Neuronal stem cell (in vitro differentiated cells): ENCODE measurements at places on chromosomes 7 and 10.

DNA sequence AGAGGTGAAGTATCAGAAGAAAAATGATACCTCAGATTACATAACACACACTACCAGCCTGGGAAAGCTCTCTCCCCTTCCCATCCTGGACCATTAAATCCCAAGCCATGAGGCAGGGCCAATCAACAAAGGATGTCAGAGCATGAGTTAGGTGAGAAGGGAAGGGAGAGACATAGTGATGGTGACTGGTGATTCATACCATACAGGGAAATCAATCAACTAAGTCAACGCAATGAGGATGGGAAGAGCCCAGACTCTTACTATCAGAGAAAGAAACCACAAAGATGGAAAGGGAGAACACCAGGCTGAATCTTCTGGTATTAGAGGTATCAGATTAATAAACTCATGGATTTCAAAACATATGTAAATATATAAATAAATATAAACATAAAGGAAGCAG lies 185.4 kb downstream of the KMT2E start:
- H3K36me3 ChIP-seq: no peaks in the 10 kb centered on the region
- no peak overlapping the region for H3K4me3 ChIP-seq
- peaks cover 9% of the 10 kb centered on the region for H3K4me1 ChIP-seq
- H3K27ac ChIP-seq: no peak overlapping the region
- DNase-seq: no peak

- no peaks in the 10 kb centered on the region for H3K27me3 ChIP-seq
- no peak overlapping the region for H3K4me3 ChIP-seq
- H3K4me1 ChIP-seq: peaks cover 4% of the 10 kb centered on the region
- DNase-seq: no peak
- no peak overlapping the region for H3K27ac ChIP-seq
Measured at GRCh38 chr10:102302611-102303010, 57.3 kb downstream of the GBF1 start.

DNA sequence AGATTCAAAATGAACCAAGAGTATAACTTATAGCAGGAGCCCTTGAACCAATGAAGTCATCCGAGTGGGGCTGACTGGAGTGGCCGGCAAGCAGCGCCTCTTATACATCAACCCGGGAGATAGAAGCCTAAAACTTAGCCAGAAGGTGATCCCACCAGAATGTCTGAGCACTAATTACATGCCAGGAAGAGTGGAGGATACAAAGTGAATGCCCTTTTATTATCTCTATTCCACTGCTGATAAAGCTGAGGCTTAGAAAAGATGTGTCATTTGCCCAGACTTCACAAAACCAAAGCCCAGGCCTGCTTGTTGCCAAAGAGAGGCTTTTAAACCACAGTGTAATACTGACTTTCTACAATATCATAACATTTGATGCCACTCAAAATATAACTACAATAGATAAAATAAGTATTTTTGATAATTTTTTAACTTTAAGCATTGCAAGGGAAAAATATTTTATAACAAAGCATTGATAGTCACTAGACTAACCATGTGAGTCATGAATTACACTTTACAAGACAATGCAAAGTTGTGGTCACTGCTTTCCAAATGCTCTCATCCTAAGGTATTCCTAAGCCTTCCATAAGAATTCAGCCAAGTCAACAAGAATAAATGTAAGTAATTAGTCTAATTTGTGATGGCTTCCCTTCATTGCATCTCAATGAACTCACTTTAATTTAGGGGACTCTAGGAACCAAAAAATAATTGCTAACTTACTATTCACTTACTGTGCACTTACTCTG lies 58.6 kb upstream of the ARID5B start:
- DNase-seq: no peak
- H3K4me3 ChIP-seq: no peak overlapping the region
- H3K27ac ChIP-seq: no peak overlapping the region

DNA sequence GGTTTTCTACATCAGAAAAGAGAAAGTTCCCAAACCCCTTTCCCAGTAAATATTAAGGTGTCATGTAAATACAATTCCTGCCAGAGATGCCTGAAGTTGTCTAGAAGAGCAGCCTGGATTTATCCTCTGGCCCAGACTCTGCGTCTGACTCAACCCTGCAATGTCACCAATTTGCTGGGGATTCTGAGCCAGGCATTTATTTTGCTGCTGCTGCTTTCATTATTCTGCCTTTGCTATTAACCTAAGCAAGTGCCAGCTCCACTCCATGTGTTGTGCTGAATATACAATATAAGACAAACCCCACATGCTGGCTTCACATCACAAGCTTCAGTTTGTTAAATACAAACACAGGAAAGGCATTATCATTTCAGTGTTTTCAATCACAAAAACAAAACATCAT lies 59.1 kb downstream of the ELAPOR2 start:
- peaks cover 17% of the 10 kb centered on the region for H3K4me1 ChIP-seq
- no peak for DNase-seq
- no peaks in the 10 kb centered on the region for H3K36me3 ChIP-seq
- H3K27ac ChIP-seq: no peak overlapping the region

DNA sequence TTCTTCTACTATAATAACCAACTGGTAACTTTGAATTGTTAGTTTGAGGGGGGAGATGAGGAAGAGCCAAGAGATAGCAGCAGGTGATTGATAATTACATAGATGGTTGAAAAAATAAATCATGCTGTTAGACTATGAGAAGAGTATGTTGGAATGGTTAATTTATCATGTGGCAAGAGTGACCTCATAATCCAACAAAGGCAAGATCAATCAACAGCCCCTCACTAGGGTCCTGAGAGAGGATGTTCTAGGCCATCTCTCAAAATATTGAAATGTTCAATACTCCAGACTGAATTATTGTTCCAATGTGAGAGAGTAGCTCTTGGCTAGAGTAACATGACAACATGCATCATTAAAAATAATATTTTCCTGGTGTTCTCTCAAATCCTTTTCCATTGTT lies 67.9 kb downstream of the ADD3 start:
- no peak for DNase-seq
- H3K4me3 ChIP-seq: no peak overlapping the region
- H3K36me3 ChIP-seq: no peaks in the 10 kb centered on the region
- H3K27me3 ChIP-seq: no peaks in the 10 kb centered on the region
- H3K27ac ChIP-seq: no peak overlapping the region

DNA sequence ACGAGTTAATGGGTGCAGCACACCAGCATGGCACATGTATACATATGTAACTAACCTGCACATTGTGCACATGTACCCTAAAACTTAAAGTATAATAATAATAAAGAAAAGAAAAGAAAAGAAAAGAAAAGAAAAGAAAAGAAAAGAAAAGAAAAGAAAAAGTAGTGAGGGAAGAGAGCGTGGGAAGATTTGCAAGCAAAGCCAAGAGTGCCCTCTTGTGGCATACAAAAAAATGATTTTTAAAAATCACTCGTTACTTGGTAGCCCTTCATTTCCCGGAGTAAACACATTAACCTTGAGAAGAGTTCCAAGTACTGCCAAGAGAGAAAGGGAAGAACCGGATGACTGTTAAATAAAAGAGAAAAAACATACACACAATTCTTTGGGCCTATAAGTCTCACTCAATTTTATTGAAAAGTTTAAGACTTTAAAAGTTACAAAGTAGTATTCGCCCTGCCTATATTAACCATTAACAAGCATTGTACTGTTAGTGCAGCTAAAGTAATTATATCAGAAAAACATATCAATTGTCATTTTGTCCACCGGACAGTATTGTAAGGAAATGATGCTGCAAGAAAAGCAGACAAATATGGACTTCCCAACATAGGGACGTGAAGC lies 6.2 kb upstream of the CH25H start:
- H3K36me3 ChIP-seq: no peaks in the 10 kb centered on the region
- peak; percentile 9 for DNase-seq
- H3K4me1 ChIP-seq: peaks cover 1% of the 10 kb centered on the region
- peaks cover 27% of the 10 kb centered on the region for H3K27me3 ChIP-seq

GRCh38 chr10:85138046-85138445 lies 809.7 kb downstream of the CCSER2 start:
- H3K27me3 ChIP-seq: no peaks in the 10 kb centered on the region
- H3K27ac ChIP-seq: no peak overlapping the region
- peaks cover 3% of the 10 kb centered on the region for H3K4me1 ChIP-seq
- no peak for DNase-seq
- no peaks in the 10 kb centered on the region for H3K36me3 ChIP-seq

DNA sequence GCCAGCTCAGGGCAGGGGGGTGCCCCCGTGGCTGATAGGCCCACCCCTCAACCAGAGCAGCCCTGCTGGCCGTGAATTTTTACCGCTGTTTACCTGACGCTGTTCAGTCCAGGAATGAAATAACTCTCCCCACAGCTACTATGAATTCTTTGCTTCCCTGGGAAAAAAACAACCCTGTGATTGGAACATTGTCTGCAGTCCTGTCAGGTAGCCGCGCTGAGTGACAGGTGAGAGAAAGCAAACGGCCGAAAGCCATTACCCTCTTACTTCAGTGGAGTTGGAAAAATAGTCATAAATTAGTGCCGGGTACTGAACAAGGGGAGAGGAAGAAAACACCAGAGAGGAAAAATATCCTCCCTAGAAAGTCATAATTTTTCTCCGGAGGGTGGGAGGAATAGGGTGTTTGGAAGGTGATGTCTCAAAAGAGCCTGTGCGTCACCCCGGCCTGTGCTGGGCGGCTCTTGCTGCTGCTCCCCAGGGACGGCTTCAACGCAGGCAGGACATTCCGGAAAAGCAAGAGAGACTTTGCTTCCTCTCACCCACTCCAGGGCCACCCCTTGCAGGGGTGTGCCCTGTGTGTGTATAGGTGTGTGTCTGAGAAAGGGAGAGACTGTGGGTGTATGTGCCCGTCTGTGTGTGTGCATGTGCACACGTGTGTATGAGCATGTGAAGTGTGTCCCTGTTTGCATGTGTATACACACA lies 69.0 kb downstream of the CDH23 start:
- H3K27ac ChIP-seq: no peak overlapping the region
- H3K27me3 ChIP-seq: no peaks in the 10 kb centered on the region
- H3K4me1 ChIP-seq: no peaks in the 10 kb centered on the region
- no peak overlapping the region for H3K4me3 ChIP-seq
- no peaks in the 10 kb centered on the region for H3K36me3 ChIP-seq

GRCh38 chr10:17805330-17805729 lies 3.8 kb upstream of the MRC1 start:
- H3K36me3 ChIP-seq: no peaks in the 10 kb centered on the region
- no peak for DNase-seq
- H3K27me3 ChIP-seq: no peaks in the 10 kb centered on the region
- no peak overlapping the region for H3K4me3 ChIP-seq
- no peaks in the 10 kb centered on the region for H3K4me1 ChIP-seq
- H3K27ac ChIP-seq: no peak overlapping the region

GRCh38 chr7:30511973-30512662 lies 7.5 kb upstream of the GGCT start:
- H3K4me3 ChIP-seq: no peak overlapping the region
- no peaks in the 10 kb centered on the region for H3K27me3 ChIP-seq
- no peaks in the 10 kb centered on the region for H3K4me1 ChIP-seq
- H3K36me3 ChIP-seq: no peaks in the 10 kb centered on the region

- H3K36me3 ChIP-seq: no peaks in the 10 kb centered on the region
- no peaks in the 10 kb centered on the region for H3K4me1 ChIP-seq
- no peak overlapping the region for H3K27ac ChIP-seq
- H3K27me3 ChIP-seq: no peaks in the 10 kb centered on the region
- no peak overlapping the region for H3K4me3 ChIP-seq
Measured at GRCh38 chr10:77700086-77700485, 62.5 kb upstream of the KCNMA1 start.

DNA sequence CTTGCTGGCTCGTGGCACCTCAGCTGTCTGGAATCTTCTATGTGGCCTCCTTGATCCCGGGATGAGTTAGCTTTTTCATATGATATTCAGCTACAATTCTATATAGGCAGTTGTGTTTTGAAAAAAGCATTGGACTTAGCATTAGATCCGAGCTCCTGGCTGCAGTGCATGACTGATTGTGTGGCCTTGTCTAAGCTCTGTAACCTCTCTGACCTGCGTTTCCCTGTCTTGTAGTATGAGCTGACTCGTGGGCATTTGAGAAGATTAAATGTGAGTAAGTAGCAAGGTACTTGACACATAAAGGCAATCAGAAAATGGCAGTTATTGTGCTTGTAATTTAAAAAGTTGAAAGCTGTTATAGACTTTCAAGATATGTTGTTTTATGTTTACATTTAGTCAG lies 85.9 kb downstream of the CCNY start:
- peak; percentile 40 for DNase-seq
- no peaks in the 10 kb centered on the region for H3K27me3 ChIP-seq
- H3K27ac ChIP-seq: no peak overlapping the region

- H3K27me3 ChIP-seq: no peaks in the 10 kb centered on the region
- no peak overlapping the region for H3K27ac ChIP-seq
- peaks cover 5% of the 10 kb centered on the region for H3K4me1 ChIP-seq
- H3K36me3 ChIP-seq: no peaks in the 10 kb centered on the region
Measured at GRCh38 chr10:63633677-63634487, 112.7 kb downstream of the REEP3 start.

DNA sequence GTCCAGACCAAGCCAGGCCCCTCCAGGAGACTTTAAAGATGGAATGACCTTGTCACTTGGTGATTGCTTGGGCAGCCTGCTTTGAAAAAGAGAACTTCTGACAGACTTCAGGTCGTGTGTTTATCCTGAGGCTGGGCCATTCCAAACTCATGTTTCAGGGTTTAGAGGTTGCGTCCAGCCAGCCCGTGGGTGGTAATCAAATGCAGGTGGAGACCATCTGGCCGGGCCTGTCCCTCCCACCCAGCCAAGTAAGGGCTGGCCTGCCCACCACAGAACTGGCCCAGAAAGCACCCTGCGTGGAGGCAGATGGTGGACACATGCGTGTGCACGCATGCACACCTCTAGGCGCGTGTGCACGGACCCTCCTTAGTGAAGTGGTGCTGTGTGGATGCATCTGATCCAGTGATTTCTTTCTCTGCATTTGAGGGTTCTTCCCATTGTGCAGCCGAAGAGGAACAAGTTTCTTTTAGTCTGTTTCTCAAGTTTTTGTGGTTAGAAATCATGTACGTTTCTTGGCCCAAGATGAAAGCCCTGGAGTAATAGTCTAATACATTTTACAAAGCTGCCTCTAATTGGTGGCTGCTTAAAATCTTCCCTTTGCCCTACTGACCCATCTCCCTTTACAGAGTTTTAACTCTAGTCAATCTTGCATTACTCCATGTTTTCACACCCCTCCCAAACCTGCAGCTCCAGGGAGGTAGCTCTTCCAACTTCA lies 43.0 kb downstream of the SUFU start:
- no peak overlapping the region for H3K27ac ChIP-seq
- H3K36me3 ChIP-seq: peaks cover 20% of the 10 kb centered on the region
- H3K4me1 ChIP-seq: no peaks in the 10 kb centered on the region
- no peaks in the 10 kb centered on the region for H3K27me3 ChIP-seq
